ENCODE measurements at places on chromosomes 5 and 9. TPM values are rescaled to one million over a fixed set of nuclear protein-coding genes. Genes with fewer than 3 reads are reported as not detected.

GRCh38 chr9:121852651-121853616 lies 201.5 kb downstream of the DAB2IP start:
- peak; percentile 72 for DNase-seq

Gene C5orf52
- not detected for total RNA-seq

Gene MARVELD2
- total RNA-seq: 37.1 TPM

Gene SMIM33
- total RNA-seq: not detected

- no peak for DNase-seq
Observed at GRCh38 chr5:125603321-125603720, 819.9 kb upstream of the GRAMD2B start.

GRCh38 chr5:7317751-7318150 lies 78.2 kb upstream of the ADCY2 start:
- DNase-seq: no peak

GRCh38 chr5:180235846-180236245 lies 26.8 kb upstream of the RASGEF1C start:
- no peak for DNase-seq
